ENCODE measurements at places on chromosomes 6 and 20.

- DNase-seq = no peak
Observed at GRCh38 chr6:17334265-17334664, 53.1 kb downstream of the RBM24 start.

DNA sequence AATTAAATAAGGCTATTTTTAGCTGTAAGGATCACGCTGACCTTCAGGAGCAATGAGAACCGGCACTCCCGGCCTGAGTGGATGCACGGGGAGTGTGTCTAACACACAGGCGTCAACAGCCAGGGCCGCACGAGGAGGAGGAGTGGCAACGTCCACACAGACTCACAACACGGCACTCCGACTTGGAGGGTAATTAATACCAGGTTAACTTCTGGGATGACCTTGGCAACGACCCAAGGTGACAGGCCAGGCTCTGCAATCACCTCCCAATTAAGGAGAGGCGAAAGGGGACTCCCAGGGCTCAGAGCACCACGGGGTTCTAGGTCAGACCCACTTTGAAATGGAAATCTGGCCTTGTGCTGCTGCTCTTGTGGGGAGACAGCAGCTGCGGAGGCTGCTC lies 84.0 kb downstream of the RAMACL start:
- no peak for DNase-seq

GRCh38 chr20:21618759-21619416 lies 86.6 kb upstream of the PAX1 start:
- DNase-seq = no peak

DNA sequence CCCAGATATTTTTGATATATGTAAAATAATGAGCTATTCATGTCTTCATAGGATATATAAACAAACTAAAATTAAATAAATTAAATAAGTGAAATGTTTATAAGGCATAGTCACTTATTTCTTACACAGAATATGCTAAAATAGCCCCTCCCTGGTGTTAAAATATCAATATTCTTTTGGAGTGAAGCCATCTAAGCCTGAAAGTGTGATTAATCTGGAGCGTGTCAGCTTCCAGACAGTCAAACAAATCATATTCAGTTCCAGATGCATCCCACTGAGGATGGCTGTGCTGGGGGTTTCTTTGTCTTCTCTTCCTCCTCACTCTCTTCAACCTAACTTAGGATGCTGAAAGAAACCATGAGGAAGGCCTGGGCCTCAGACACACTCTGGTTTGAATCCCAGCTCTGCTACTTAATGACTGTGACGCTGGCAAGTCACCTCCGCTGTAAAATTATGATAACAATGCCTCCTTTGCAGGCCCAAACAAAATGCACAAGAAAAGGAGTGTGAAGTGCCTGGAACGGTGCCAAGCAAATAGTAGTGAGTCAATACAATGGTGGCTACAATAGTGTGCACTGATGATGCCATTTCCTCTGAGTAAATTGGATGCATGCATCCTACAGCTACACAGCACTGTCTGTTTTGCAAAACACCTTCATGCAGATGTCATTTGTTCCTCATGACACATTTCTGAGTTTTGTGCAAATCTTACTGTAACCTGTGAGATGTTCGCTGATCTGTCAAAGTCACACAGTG lies 161.4 kb downstream of the FOXC1 start:
- DNase-seq = no peak

- no peak for DNase-seq
Observed at GRCh38 chr20:15831201-15831600, 742.0 kb downstream of the KIF16B start.

GRCh38 chr20:46344488-46345162 lies 36.3 kb upstream of the CDH22 start:
- DNase-seq = no peak

DNA sequence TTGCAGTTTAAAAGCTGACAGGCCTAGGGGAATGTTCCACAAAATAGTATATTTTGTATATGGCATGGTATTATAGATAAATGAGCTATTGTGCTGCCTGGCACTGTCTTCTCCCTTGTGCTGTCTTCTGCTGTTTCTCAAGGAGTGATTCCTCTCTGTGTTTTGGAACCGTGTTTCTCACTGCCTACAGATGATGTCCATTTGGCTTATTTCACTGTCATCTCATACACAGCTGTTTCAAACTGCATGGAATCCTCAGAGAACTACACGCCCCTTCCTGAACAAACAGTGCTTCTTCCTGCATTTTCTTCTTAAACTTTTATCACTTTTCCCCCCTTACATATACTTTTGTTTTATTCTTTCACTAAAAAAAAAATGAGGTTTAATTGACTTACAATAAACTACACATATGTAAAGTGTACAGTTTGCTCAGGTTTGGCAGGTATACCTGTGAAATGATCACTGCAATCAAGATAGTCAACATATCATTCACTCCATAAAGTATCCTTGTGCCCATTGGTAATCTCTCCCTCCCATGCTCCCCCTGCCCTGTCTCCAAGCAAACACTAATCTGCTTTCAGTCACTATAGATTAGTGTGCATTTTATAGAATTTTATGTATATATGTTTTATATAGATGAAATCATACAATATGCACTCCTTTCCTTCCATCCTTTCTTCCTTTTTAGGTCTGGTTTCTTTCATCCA lies 43.0 kb downstream of the CBFA2T2 start:
- DNase-seq = no peak

DNA sequence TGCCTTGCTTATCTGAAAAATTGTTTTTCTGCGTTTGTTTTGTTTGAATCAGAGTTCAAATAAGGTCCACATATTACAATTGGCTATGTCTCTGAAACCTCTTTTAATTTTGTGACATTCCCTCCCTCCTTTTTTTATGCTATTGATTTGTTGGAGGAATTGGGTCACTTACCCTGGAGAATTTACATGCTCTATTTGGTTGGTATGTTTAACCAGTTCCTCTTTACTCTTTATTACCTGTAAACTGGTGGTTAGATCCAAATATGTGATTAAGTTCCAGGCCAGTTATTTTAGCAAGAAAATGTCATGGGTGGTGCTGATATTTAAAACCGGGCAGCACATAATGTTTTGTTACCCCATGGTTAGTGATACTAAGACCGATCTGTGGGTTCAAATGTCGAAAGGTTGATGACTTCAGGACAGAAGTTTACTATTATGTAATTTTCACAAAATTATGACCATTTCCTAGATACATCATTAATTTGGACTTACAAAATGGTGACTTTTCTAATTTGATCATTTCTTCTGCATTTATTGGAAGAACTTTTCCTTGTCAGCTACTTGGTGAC lies 77.3 kb downstream of the KIZ start:
- no peak for DNase-seq

All from activated CD4-positive, alpha-beta T cell treated with anti-CD3 and anti-CD28 coated beads, Interleukin-2, amount 50 U/mL, for 1 hour (primary cell).